AG09319 (cell line): ENCODE measurements at places on chromosomes 2 and 18.

DNA sequence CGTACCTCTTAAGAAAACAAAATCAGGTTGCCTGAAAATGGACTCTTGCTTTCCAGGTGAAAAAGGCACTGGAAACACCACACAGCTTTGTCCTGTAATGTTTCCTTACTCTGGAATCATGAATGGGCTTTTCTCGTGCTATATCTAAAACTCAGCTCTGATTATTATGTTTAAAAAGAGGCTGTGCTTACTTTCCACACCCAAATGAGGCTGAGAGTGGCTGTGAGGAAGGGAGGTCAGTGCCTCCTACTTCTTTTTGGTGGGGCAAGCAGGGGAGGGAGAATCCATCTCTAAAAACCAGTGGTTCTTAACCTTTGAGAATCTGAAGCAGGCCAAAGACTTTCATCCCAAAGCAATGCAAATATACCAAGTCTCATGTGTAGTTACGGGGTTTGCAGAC, 148.6 kb downstream of the FAM210A start:
- no peak for DNase-seq

GRCh38 chr2:70450641-70451250, 102.9 kb downstream of the TGFA start:
- DNase-seq = no peak

DNA sequence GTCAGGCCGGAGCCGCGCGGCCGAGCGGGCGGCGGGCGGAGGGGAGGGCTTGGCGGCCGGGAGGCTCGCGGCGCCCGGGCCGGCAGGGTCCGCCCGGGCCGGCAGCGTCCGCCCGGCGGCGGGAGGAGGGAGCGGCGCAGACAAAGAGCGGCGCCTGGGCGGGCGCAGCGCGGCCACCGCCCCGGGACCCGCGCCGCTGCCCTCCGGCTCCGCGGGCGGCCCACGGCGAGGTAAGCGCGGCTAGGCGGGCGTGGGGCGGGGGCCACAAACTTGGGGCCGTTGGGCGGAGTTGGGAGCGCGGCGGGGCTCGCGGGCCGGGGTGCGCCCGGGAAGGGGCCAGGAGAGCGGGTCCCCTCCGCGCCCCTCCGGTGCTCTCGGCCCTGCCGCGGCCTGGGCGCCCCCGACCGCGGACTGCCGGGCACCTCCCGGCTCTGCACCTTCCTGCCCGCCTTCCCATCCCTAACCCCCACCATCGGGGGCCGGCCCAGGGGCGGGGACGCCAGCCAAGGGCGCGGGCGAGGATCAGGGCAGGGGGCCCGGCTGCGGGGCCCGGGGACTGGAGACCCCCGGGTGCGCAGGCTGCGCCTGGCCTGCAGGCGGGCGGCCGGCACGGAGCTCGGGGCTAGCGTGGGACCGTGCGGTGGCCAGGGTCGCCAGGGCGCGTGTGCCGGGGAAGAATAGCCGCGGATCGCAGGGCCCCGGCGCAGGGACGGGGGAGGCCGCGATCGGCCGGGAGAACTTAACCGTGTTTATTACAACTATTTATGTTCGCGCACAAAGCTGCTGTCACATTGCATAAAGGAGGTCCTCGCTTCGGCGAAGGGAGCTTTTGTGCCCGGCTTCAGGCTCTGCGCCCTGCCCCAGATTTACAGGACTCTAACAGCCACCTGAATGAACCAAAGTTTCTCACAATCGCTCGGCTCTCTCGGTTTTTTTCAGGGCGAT, at the start of gene NCK2:
Gene NCK2, plus strand, starts transcription at position 4 of the 945 bp plus-strand sequence. CDS start 110,152 bp downstream, outside the sequence.
- no peak for DNase-seq

GRCh38 chr2:23323917-23324680, 60.9 kb upstream of the KLHL29 start:
- no peak for DNase-seq
